Activated naive CD4-positive, alpha-beta T cell (primary cell): ENCODE measurements at places on chromosomes 7 and 10.
A peak's percentile ranks its signal among the peaks of the same experiment; 100 is the strongest.

GRCh38 chr10:88608052-88608732 lies 21.6 kb downstream of the LIPJ start:
- no peak for DNase-seq

- DNase-seq = no peak
Observed at GRCh38 chr10:19294233-19294632, 245.6 kb downstream of the MALRD1 start.

GRCh38 chr7:25852211-25852938 lies 299.6 kb upstream of the NFE2L3 start:
- DNase-seq = no peak

GRCh38 chr7:97772045-97772901 lies 40.4 kb downstream of the TAC1 start:
- no peak for DNase-seq

DNA sequence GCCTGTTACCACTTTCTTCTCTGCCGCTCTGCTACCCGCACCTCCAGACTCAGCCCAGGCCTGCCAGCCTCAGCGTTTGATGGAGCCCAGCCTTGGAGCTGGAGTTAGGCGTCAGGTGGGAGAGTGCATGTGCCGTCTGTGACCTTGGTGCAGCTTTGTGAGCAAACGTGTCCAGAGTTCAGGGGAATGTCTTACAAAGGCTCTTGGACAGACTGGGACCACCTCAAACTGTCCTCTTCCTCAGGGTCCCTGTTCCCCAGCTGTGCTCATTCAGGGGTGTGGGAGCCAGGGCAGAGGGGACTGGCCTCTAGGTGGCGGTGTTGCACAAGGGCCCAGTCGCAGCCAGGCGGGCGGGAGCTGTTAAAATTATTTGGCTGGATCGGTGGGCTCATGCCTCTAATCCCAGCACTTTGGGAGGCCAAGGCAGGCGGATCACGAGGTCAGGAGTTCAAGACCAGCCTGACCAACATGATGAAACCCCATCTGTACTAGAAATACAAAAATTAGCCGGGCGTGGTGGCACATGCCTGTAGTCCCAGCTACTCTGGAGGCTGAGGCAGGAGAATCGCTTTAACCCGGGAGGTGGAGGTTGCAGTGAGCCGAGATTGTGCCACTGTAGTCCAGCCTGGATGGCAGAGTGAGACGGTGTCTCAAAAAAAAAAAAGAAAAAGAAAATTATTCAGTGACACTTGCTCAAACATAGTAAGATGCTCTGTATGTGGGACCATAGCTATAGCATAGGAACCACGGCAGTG lies 89.2 kb downstream of the ADCY1 start:
- DNase-seq = no peak

DNA sequence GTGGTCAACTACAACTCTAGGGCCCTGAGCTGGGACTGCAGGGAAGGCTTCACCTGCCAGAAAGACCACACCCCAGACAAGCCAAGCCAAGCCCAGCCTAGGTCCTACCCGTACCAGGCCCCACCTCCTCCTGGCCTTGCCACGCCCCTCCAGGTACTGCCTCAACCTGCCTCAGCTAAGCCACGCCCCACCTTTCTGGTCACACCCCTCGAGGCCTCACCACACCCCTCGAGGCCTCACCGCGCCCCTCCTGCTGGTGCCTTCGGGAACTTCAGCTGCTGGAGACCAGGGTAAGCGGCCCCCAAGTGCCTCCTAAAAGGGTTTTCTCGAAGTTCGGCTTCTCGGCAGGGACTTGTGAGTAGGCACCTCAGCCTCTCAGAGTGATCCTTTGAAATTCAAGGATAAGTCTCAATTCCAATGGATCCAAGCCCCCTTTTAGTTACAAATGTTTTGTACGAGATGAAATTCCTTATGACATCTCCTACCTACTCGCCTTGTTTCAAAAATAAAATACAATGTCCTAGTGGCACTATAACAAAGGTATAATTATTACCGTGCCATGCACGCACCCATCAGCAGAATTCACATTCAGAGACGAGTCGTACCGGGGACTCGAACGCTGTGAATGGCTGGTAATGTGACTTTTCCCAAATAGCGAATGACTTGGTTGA lies 171.2 kb downstream of the ARHGAP21 start:
- DNase-seq = no peak

GRCh38 chr10:69025370-69025896 lies 36.8 kb downstream of the KIFBP start:
- DNase-seq = no peak

DNA sequence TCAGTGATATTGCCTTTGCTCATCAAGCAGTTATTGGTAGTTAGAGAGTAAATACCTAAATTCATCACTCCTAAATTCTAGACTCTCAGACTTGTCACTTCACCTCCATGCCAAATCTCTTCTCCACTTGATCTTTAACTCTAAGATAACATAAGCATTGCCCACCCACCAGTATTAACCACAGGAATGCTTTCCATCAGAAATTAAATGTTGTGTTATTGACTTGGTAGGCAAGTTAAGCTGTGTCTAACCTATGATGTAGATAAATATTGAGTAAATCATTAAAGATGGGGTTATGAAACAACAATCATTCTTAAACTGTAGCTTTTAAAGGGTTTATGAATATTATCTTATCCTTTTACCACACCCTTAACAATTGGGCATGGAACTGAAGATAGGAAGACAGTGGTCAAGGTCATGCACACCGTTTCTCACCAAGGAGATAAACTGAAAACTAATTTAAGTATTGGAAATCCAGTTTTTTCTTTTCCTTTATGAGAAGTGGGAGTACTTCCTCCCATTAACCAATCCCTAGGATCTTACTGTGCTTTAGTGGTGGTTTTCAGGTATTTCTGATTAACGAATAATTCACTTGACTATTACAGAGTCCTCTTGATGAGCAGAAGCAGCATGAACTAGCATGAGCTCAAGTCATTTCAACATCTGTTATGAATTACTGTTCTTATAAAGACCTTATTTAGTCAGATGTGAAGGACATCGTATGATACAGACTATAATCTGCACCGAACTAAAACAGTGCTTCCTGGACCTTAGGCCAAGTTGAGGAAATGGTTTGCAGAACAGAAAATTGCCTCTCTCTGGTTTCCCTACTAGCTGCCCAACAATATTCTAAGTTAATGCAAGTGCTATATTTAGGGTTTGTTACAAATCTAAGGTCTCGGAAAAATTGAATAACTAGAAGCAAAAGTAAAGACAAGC lies 142.0 kb downstream of the LCOR start:
- DNase-seq = no peak

GRCh38 chr7:23544913-23545354 lies 13.2 kb upstream of the TRA2A start:
- no peak for DNase-seq

DNA sequence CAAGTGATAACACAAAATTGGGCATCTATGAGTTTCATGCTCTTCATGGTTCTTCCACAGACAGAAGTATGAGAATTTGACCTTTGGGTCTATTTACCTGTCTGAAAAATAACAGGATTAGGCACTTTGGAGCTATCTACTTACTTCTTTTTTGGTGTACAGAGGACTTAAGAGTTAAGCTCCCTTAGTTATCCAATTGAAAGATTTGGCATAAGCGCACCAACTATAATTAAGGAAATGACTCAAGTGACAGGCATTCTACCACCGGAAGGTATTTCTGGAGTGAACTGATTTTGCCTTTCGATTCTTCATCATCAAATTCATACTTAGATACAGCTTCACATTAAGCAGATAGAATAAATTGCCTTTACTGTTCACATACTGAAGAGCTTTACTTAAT lies 43.9 kb downstream of the IFIT5 start:
- no peak for DNase-seq

DNA sequence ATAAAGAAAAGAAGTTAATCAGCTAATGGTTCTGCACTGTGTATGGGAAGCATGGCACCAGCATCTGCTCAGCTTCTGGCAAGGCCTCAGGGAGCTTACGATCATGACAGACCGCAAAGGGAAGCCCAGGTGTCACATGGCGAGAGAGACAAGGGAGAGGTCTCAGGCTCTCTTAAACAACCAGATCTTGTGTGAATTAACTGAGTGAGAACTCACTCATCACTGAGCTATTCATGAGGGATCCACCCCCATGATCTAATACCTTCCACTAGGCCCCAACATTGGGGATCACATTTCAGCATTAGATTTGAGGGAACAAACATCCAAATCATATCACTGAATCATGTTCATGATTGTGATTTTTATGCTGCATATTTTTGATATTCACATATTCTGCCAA lies 5.8 kb downstream of the USP54 start:
- DNase-seq = no peak

DNA sequence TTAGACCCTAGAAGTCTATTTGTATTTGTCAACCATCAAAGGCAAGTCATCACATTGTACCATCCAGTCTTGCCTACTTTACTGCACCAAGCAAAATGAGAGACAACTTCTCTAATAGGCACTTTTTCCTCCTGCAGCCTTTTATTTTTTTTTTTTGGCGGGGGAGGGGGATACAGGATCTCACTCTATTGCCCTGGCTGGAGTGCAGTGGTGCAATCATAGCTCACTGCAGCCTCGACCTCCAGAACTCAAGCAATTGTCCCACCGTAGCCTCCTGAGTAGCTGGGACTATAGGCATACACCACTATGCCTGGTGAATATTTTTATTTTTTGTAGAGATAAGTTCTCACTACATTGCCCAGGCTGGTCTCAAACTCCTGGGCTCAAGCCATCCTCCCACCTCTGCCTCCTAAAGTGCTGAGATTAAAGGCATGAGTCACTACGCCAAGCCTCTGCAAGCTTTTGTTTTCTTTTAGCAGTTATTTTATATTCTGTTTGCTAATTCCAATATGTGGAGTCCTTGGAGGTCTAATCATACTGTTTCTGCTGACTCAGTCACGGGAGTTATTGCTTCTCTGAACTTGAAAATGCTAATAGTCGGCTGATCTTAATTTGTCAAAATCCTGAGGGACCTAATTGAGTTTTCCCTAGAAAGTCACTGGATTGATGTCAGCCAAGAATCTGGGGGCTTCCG lies 14.2 kb downstream of the KPNA7 start:
- no peak for DNase-seq

- no peak for DNase-seq
Observed at GRCh38 chr10:32951111-32951510, 6.9 kb downstream of the ITGB1 start.

- no peak for DNase-seq
Observed at GRCh38 chr7:2017481-2017891, 215.3 kb downstream of the MAD1L1 start.

- no peak for DNase-seq
Observed at GRCh38 chr10:103100620-103101019, 92.5 kb downstream of the NT5C2 start.

DNA sequence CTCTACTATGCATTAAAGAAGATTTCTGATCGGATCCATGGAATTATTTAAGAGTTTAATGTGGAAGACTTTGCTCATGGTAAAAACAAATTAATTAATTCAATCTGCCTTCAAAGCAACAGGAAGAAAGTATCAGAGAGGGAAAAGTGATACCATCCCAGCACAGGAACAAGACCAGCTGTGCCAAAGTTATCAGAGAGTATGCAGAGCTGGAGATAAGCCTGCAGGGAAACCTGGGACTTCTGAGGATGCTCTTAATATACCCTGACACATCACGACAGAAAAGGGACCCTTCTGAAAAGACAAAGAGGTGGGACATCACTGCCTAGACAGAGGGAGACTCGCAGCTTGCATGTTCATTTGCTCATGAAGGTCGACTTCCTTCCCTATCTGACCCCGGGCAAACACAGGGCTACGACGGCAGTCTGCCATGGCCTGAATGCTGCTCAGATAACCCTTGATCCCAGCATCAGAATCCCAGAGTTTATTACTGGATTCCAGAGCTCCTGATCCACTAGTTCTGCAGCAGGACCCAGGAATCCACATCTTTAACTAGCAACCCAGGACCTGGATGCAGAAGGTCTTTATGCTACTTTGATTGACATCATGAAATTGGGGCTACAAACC lies 29.5 kb downstream of the FAM171A1 start:
- no peak for DNase-seq

DNA sequence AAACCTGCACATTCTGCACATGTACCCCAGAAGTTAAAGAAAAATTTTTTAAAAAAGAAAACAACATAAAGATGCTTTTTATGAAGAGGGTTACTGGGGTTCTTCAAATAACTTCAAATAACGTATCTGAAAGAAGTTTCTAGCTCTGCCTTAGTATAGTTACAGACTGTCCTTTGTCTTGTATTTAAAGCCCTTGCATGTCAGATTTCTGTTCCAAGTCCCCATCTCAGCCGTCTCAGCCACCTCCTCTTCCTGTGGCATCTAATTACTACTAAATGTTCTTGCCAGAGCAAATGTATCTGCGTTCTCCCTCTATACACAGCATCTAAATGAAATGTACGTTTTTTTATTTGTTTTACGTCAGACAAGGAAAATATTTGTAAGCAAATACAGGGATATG lies 89.4 kb upstream of the AKR1E2 start:
- no peak for DNase-seq

GRCh38 chr7:123652406-123652805 lies 3.3 kb upstream of the LMOD2 start:
- no peak for DNase-seq

DNA sequence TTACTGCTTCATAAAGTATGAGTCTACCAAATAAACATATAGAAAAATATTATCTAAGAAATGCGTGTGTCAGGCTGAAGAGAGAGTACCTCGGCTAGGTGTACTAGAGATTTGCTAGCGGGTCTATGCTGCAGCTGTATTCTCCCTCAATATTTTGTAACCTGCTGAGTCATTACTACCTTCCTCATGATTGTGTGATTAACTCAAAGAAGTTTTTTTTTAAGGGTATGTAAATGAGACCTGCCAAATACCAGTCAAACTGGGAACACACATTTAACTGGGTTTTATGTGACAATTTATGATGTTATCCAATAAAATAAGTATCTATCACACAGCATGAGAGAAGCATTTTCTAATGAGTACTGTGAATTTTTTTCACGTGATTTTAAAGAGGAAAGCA lies 180.4 kb downstream of the RNF133 start:
- no peak for DNase-seq

GRCh38 chr10:29496341-29497162 lies 138.2 kb downstream of the SVIL start:
- DNase-seq = peak; percentile 24

- DNase-seq = no peak
Observed at GRCh38 chr7:931871-932650, 22.4 kb downstream of the ADAP1 start.

DNA sequence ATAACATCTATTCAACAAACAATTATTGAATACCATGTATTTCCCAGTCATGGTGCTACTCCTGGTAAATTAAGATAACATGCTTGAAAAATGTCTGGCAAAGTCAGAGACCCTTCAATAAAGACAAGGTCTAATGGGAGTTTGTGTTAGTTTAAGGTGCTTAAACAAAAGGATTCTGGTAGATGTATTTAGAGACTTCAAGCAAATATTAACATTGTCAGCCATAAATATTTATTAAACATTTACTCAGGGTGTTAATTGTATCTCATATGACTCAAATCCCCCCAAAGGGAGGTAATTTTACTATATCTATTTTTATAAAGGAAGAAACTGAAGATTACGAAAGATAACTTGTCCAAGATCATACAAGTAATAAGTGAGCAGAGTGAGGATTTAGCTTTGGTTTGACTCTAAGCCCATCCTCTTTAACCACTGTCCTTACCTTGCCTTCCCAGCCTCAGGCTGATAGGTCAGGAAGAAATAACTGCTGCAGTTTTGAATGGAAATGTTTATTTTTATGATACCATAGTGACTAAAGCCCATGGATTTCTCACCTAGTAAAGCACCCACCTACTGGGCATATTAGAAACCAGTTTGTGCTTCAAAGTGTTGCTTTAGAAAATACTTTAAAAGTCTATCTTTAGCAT lies 215.4 kb downstream of the COBL start:
- no peak for DNase-seq
